ENCODE measurements at places on chromosomes 7 and 10. TPM values are rescaled to one million over a fixed set of nuclear protein-coding genes. Genes with fewer than 3 reads are reported as not detected.

- peaks cover 2% of the 10 kb centered on the region for H3K27me3 ChIP-seq
- no peak overlapping the region for H3K27ac ChIP-seq
- no peaks in the 10 kb centered on the region for H3K36me3 ChIP-seq
- H3K4me1 ChIP-seq, result no peaks in the 10 kb centered on the region
- no peak overlapping the region for H3K4me3 ChIP-seq
Observed at GRCh38 chr10:95168694-95169093, 25.3 kb upstream of the ACSM6 start.

GRCh38 chr10:27536437-27536836 lies 32.3 kb downstream of the RAB18 start:
- no peak overlapping the region for H3K27ac ChIP-seq
- DNase-seq, result no peak
- H3K36me3 ChIP-seq, result peaks cover 16% of the 10 kb centered on the region
- no peaks in the 10 kb centered on the region for H3K27me3 ChIP-seq

GRCh38 chr10:124292911-124293615 lies 125.7 kb downstream of the OAT start:
- DNase-seq, result no peak
- H3K27me3 ChIP-seq, result peaks cover 19% of the 10 kb centered on the region
- H3K36me3 ChIP-seq, result 0 out of 2 replicates have a peak, but pooled peaks cover 5% of the 10 kb centered on the region
- H3K27ac ChIP-seq, result no peak overlapping the region
- H3K4me1 ChIP-seq, result no peaks in the 10 kb centered on the region

GRCh38 chr7:114648117-114648516 lies 233.5 kb downstream of the FOXP2 start:
- no peak overlapping the region for H3K27ac ChIP-seq
- no peak for DNase-seq
- H3K27me3 ChIP-seq, result no peaks in the 10 kb centered on the region

- no peak for DNase-seq
- no peak overlapping the region for H3K27ac ChIP-seq
- H3K4me1 ChIP-seq, result no peaks in the 10 kb centered on the region
- H3K27me3 ChIP-seq, result no peaks in the 10 kb centered on the region
- H3K4me3 ChIP-seq, result no peak overlapping the region
Observed at GRCh38 chr10:54125098-54125747, 675.8 kb downstream of the PCDH15 start.

GRCh38 chr7:1255817-1256340 lies 23.2 kb downstream of the UNCX start:
- H3K27me3 ChIP-seq, result peaks cover 33% of the 10 kb centered on the region
- H3K4me1 ChIP-seq, result no peaks in the 10 kb centered on the region

- H3K27me3 ChIP-seq, result peaks cover 5% of the 10 kb centered on the region
- H3K4me3 ChIP-seq, result no peak overlapping the region
- H3K4me1 ChIP-seq, result peaks cover 26% of the 10 kb centered on the region
- H3K36me3 ChIP-seq, result no peaks in the 10 kb centered on the region
- DNase-seq, result no peak
Observed at GRCh38 chr7:27032839-27033238, 63.0 kb downstream of the HOXA1 start.

GRCh38 chr10:115093776-115094408 lies 727 bp downstream of the ATRNL1 start:
- peaks cover 14% of the 10 kb centered on the region for H3K4me1 ChIP-seq
- H3K27ac ChIP-seq, result no peak overlapping the region
- H3K27me3 ChIP-seq, result peaks cover 27% of the 10 kb centered on the region
- no peak for DNase-seq
- H3K36me3 ChIP-seq, result no peaks in the 10 kb centered on the region
- H3K4me3 ChIP-seq, result peak overlapping the region; percentile 38

DNA sequence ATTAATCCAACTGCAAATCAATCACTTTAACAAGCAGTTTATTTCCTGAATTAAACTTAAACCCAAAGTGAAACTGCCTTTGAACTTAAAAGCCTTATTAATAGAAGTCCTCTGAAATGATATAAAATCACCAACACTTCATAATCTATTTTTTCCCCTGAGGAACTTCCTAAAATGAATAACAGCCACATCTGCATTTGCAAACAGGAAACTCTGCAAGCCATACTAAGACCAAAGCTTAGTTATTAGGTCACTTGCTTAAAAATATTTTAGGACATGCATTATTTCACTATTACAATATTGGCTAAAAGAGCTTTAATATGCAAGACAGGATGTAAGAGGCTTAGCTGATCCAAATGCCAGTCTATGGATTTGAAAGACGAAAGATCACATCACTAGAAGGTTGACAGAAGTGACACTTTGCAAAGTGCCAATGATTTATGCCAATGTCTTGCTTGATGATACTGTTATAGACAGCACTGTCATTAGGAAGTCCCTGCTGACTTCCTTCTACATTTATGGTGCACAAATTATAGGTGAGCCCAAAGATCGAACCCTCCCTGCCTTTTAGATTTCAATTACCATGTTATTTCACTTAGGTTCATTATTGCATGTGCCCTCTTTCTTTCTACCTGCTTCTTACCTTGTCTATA lies 99.9 kb upstream of the SKAP2 start:
- no peak for DNase-seq
- no peak overlapping the region for H3K27ac ChIP-seq
- H3K36me3 ChIP-seq, result no peaks in the 10 kb centered on the region
- peaks cover 6% of the 10 kb centered on the region for H3K4me1 ChIP-seq
- no peak overlapping the region for H3K4me3 ChIP-seq

GRCh38 chr10:1374511-1375345 lies 318.5 kb downstream of the WDR37 start:
- H3K27ac ChIP-seq, result no peak overlapping the region
- H3K4me3 ChIP-seq, result no peak overlapping the region
- H3K27me3 ChIP-seq, result peaks cover 2% of the 10 kb centered on the region
- no peak for DNase-seq

GRCh38 chr7:120550494-120551048 lies 277.6 kb downstream of the KCND2 start:
- H3K4me3 ChIP-seq, result no peak overlapping the region
- no peak overlapping the region for H3K27ac ChIP-seq
- no peak for DNase-seq
- no peaks in the 10 kb centered on the region for H3K4me1 ChIP-seq
- H3K27me3 ChIP-seq, result no peaks in the 10 kb centered on the region

- no peak for DNase-seq
- no peaks in the 10 kb centered on the region for H3K36me3 ChIP-seq
- no peaks in the 10 kb centered on the region for H3K27me3 ChIP-seq
- no peak overlapping the region for H3K4me3 ChIP-seq
- H3K4me1 ChIP-seq, result no peaks in the 10 kb centered on the region
- H3K27ac ChIP-seq, result no peak overlapping the region
Observed at GRCh38 chr10:1638889-1639419, 98.4 kb downstream of the ADARB2 start.

DNA sequence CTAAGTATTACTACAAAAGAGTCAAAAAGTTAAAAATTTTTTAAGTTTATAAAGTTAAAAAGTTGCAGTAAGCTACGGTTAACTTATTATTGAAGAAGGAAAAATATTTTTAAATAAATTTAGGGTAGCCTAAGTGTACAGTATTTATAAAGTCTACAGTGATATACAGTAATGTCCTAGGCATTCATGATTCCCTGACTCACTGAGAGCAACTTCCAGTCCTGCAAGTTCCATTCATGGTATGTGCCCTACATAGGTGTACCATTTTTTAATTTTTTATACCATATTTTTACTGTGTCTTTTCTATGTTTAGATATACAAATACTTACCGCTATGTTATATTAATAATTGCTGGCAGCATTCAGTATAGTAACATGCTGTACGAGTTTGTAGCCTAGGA lies 92.3 kb downstream of the CTNNA3 start:
- no peak overlapping the region for H3K27ac ChIP-seq
- H3K36me3 ChIP-seq, result no peaks in the 10 kb centered on the region
- DNase-seq, result no peak

GRCh38 chr10:71132321-71132810 lies 80.0 kb upstream of the UNC5B start:
- H3K27ac ChIP-seq, result no peak overlapping the region
- no peaks in the 10 kb centered on the region for H3K4me1 ChIP-seq
- no peak for DNase-seq
- H3K4me3 ChIP-seq, result no peak overlapping the region

DNA sequence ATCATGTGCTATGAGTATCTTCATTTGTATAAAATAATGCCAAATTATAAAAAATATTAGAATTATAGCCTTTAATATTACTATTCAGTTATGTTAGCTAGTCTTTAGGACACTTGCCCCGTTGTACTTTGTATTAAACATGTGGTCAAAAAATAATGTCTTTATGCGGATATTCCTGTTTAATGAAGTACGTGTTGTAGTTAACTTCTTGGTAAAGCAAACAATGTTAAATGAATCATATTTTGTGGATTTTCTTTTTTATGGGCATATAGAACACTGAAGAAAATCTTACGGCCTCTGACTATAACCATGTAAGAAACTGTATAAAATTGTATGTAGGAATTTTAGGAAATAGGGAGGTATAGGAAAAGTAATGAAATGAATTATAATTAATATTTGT lies 14.3 kb downstream of the GLCCI1 start:
- H3K27me3 ChIP-seq, result peaks cover 2% of the 10 kb centered on the region
- peaks cover 25% of the 10 kb centered on the region for H3K4me1 ChIP-seq
- no peak overlapping the region for H3K4me3 ChIP-seq
- no peak for DNase-seq

- H3K36me3 ChIP-seq, result no peaks in the 10 kb centered on the region
- DNase-seq, result no peak
- H3K27me3 ChIP-seq, result no peaks in the 10 kb centered on the region
- no peak overlapping the region for H3K4me3 ChIP-seq
Observed at GRCh38 chr10:82750538-82750937, 875.5 kb downstream of the NRG3 start.

DNA sequence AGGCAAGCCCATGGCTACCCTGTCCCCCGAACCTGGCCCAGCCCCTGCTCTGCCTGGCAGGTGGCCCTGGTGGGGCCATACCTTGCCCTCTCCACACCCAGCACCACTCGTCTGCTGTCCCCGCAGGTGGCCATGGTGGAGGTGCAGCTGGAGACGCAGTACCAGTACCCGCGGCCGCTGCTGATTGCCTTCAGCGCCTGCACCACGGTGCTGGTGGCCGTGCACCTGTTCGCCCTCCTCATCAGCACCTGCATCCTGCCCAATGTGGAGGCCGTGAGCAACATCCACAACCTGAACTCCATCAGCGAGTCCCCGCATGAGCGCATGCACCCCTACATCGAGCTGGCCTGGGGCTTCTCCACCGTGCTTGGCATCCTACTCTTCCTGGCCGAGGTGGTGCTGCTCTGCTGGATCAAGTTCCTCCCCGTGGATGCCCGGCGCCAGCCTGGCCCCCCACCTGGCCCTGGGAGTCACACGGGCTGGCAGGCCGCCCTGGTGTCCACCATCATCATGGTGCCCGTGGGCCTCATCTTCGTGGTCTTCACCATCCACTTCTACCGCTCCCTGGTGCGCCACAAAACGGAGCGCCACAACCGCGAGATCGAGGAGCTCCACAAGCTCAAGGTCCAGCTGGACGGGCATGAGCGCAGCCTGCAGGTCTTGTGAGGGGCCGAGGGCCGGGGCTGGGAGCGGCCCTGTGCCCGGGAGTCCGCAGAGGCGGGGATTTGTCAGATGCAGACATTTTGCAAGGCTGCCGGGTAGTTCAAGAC lies 13.2 kb downstream of the ORAI2 start:
- H3K4me1 ChIP-seq, result no peaks in the 10 kb centered on the region
- DNase-seq, result no peak
- no peak overlapping the region for H3K4me3 ChIP-seq
- H3K36me3 ChIP-seq, result peaks cover 5% of the 10 kb centered on the region
- H3K27me3 ChIP-seq, result no peaks in the 10 kb centered on the region
- no peak overlapping the region for H3K27ac ChIP-seq

DNA sequence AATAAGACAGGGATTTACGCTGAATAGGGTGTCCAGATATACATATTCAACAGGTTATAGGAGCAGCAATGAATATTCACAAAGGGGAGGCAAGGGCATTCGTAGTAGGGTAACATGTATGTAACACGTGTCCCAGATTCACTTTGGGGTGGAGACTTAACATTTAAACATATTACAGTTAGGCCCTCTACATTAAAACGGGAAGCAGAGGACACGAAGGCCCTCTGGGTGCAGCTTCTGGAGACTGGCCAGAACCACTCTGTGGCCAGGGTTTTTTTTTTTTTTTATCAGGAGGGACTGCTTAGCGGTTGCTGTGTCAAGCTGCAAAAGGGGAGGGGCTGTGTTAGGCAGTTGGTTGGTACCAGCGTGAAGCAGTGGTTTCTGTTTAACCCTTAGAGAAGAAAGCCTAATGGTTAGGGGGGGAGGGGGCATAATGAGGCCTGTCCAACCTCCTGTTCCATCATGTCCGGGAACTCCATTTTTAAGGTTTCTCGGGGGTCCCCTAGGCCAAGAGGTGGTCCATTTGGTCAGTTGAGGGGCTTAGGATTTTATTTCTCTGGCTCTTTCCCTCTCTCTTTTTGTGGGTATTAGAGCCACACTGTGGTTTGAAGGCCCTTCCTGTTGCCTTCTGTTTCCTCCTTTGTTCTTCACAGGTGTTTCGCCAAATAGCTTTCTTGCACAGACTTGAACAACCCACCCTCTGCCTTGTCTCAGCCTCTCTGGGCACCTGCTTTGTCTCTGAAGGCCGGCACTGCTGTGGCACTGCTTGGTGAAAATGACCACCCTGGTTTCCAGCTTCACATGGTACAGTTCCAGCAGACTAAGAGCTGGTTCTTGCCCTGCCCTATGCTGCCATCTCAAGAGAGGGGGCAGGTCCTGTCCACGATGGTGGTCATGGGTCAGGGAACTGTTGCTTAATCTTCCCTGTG lies 26.4 kb downstream of the PRF1 start:
- no peak overlapping the region for H3K4me3 ChIP-seq
- H3K27ac ChIP-seq, result no peak overlapping the region
- no peak for DNase-seq
- peaks cover 14% of the 10 kb centered on the region for H3K27me3 ChIP-seq
- H3K36me3 ChIP-seq, result no peaks in the 10 kb centered on the region

GRCh38 chr7:522071-522950 lies 2.7 kb upstream of the PDGFA start:
- peaks cover 4% of the 10 kb centered on the region for H3K27me3 ChIP-seq
- no peaks in the 10 kb centered on the region for H3K4me1 ChIP-seq
- no peaks in the 10 kb centered on the region for H3K36me3 ChIP-seq
- no peak for DNase-seq
- H3K4me3 ChIP-seq, result peak overlapping the region; percentile 43
- no peak overlapping the region for H3K27ac ChIP-seq

The C10orf105 gene
- total RNA-seq, result not detected

The KLF14 gene
- not detected for total RNA-seq

The SIRT1 gene
- 12.4 TPM for total RNA-seq

The MSS51 gene
- 0.31 TPM for total RNA-seq

The DENND2A gene
- total RNA-seq, result 0.48 TPM

The ITIH5 gene
- not detected for total RNA-seq

The CLCN1 gene
- not detected for total RNA-seq

The PRF1 gene
- not detected for total RNA-seq

The CPN1 gene
- total RNA-seq, result not detected

The MSMB gene
- total RNA-seq, result not detected

All from HFFc6 (cell line).